ENCODE measurements at places on chromosomes 3 and 15.
A peak's percentile ranks its signal among the peaks of the same experiment; 100 is the strongest.

DNA sequence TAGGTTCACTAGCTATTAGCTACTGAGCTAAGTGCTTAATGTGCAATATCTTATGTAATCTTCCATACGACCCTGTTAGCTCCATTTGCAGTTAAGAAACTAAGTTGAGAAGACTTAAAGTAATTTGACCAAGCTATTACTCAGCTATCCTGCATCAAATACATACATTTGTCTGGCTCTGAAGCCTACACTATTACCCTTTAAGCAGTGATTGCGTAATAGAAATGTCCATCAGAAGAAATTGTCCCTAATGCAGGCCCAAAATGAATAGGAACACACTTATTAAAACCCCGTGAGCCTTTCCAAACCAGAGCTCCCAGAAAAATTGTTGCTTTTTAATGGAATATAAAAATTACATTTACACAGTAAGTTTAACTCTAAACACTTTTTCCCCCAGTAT is 5.3 kb upstream of the MYO1E start:
- no peak for DNase-seq

GRCh38 chr3:113912552-113913236 is 35.1 kb upstream of the ZDHHC23 start:
- DNase-seq: peak; percentile 67

GRCh38 chr15:99127773-99128172 is 22.9 kb downstream of the SYNM start:
- DNase-seq: no peak

- DNase-seq: peak; percentile 71
These were observed 4.6 kb upstream of the P2RY14 start for GRCh38 chr3:151282921-151283320.

DNA sequence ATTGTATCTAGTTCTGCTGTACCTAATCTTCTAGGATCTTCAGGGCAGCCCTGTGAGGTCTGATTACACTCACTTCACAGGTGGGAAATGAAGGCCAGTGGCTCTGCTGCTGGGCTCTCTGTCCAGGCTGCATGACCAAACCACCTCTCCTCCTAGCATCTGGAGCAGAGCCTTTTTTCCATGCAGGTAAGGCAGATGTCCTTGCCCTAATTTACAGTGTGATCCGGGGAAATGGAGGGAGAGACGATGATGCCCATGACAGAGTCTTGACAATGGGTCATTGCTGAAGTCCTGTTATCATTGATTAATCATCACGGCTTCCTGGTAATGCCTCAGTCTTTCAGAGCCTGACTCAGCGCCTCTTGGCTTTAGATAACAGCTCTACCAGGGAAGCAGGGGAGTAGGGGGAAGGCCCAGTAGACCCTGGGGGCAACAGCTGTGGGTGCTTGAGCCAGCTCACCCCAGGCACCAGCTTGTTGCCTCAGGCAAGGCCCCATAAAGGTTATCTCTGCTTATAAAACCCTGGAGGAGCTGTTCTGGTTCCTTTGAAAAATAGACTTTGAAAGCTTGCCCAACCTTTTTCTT is 153.4 kb downstream of the GABRG3 start:
- no peak for DNase-seq

DNA sequence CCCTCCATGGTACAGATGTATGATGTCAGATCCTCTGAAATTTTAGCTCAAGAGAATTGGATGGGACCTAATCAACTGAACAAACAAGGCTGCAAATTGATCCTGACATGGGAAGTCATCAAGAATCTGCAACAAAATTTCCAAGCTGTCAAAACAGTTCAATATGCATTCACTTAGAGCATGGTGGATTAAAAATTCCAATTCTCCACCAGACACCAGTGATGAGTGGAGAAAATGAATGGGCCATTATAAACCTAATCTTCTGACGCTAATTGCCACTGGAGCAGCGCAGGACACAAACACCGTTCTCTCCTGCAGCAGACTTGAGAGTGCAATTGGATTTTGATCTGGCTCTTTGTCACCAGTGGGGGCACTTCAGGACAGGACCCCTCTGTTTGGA is 94.2 kb downstream of the MINAR1 start:
- DNase-seq: no peak

GRCh38 chr3:77254967-77255831 is 215.3 kb downstream of the ROBO2 start:
- no peak for DNase-seq

DNA sequence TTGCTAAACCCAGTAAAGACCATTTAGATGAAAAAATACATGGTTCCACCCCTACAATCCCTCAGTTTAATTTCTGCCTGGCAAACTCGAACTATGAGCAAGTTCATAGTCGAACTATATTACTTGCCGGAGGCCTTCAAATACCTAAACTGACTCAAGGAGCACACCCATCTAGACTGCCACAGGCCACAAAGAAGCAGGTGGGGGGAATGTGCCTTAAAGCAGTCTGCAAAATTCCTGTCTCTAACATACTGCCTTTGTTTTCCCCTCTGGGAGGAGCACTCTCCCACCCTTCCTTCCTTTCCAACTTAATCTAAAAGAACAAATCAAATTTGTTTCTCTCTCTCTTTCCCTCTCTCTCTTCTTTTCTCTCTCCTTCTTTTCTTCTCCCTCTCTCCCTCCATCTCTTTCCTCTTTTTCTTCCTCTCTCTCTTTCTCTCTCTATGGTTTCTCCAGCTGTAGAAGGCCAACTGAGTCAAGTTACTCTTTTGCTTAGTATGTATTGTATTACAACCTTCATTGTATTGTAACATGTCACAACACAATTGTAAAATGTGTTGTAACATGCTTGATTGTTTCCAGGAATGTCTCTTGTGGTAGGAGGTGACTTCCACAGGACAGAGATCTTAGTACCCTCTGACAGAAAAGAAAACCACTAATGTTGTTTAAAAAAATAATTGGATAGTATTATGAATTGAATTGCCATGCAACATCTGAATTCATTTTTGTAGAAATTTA is 496.3 kb downstream of the ROBO2 start:
- DNase-seq: no peak

DNA sequence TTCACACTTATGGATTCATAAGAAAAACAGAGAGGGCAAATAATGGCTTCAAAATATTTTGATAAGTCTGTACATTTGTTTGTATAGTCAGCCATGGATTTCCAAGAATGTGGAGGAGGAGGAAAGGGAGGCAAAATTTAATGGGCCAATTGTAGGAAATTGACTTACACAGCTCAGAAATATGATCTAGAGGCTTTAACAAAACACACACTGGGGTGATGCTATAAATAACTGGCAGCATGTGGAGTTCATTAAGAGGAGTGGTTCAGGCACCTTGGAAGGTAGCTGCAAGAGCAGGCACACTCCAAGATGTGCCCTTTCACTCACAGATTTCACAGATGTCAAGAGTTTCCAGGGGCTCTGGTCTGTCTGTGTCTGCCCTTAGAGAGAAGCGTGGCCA is 193.4 kb upstream of the RASGRP1 start:
- DNase-seq: no peak

Data from CD4-positive, alpha-beta T cell treated with Interleukin-2 at 100 ng/mL for 4 hours (primary cell).